ENCODE measurements at places on chromosomes 3 and 15.
A peak's percentile ranks its signal among the peaks of the same experiment; 100 is the strongest.

DNA sequence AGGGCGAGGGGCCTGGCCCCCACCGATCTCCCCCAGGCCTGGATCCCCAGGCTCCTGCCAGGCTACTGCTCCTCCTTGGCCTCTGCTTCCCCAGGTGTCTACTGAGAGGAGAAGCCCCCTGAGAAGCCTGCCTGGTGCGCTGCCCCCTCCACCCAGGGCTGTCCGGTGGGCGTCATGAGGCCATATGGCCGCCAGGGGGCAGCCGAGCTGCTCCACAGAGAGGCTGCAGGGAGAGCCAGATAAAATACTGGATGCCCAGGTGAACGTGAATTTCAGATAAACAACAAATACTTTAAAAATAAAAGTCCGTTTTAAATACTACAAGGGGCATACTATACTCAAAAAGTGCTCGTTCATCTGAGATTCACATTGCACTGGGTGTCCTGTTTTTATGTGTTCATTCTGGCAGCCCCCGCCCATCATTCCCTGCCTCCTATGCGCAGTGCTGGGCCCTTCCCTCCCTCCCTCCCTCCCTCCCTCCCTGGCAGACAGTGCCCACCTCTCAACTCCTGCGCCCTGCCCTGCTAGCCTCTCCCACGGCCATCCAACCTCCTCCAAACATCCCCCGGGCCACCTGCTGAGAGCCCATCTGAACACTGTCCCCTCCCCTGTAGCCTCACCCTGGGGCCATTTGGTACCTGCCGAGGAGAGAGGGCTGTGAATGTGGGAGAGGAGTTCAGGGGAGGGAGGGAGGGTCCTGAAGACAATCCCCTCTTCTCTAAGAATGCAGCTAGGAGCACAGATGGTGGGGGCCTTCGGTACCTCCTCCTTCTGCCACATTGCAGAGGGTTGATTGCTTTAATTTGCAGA, 29.6 kb downstream of the PSTPIP1 start:
- no peak for DNase-seq

- peak; percentile 2 for DNase-seq
Observed at GRCh38 chr3:901953-902778, 190.7 kb upstream of the CNTN6 start.

GRCh38 chr3:20023623-20024405, 11.8 kb upstream of the PP2D1 start:
- no peak for DNase-seq

DNA sequence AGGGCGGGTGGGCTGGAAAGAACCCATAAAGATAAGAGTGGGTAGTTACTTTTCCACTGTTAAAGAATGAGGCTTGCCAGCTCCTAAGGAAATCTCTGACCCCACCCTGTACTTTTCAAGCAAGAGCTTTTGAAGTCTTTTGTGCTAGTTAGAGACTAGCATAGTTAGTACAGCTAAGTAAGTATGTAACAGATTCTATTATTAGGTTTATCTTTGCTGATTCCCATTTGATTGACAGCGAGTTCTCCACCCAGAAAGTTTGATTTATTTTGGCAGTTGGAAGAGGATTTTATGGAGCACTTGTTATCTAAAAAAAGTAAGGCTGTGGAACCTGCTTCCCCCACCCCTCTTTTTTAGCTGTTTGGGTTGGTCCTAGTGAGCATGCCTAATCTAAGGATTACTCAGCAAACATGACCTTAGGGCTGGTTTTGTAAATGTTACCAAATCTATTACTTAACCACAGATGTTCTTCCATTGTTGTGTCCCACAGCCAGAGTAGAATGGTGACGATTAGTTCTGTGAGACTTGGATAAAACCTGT, 57.6 kb downstream of the FNDC3B start:
- peak; percentile 82 for DNase-seq

DNA sequence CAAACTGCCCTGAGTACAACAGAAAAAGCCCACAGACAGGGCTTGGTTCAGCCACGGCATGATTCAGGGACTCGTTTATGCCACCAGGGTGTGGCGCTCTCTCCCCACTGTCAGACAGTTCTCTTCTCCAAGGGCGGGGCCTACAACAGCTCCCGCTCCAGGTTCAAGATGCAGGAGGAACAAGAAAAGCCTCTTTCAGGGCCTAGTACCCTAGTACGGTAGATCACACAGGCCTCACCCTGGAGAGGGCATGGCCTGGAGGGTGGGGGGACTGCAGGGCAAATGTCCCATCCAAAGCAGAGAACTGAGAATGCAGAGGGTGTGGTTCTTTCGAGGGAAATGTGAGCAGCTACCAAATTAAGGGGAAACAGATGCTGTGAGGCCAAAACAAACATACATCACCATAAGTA, 12.0 kb downstream of the MESD start:
- peak; percentile 63 for DNase-seq

GRCh38 chr15:73867426-73867825, 5.9 kb upstream of the TBC1D21 start:
- no peak for DNase-seq

- DNase-seq, result no peak
Observed at GRCh38 chr15:95068701-95069521, 837.5 kb downstream of the MCTP2 start.

- DNase-seq, result no peak
Observed at GRCh38 chr15:72872066-72872845, 88.7 kb upstream of the ADPGK start.

DNA sequence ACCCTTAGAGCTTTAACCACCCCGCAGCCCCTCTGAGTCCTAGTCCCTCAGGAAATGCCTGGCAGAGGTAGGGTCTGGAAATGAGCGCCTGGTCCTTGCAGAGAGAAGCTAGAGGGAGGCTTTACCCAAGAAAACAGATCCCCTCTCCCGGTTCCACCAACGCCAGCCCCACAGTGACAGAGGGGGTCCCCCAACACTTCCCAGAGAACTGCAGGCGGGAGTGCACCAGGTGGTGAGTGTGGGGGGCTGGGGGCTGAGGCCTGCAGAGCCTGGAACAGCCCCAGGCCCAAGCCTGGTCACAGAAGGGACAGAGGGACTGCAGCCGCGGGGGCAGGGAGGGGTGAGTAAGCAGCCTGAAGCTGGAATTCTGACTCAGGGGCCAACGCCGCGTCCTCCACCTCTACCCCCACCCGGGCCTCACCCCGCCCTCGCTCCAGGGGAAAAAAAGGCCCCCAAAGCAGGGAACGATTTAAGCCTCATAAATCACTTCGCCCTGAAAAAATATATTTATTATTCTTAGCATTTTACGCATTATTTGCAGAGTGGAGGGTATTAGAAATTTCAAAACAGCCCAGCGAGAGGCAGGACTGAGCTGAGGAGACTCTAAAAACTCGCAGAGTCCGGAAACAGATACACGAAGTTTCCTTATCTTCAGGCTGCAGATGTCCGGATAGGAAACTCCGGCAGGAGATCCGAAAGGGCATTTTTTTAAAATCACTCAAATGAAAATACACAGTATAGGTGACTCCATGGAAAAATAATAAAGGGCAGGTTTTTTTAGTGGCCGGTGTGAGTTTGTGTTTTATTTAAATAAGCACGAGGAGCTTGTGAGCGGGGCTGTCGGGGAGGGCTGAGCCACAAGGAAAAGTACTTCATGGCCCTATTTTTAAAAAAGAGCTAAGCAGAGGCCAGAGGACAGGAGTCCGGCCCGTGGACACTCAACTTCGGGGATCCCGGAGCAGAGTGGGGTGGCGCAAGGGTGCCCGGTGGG, 10.0 kb downstream of the GATA2 start:
- peak; percentile 80 for DNase-seq

GRCh38 chr3:50533316-50533715, 29.9 kb upstream of the CACNA2D2 start:
- DNase-seq, result no peak

- no peak for DNase-seq
Observed at GRCh38 chr3:194757647-194758061, 72.0 kb downstream of the FAM43A start.

DNA sequence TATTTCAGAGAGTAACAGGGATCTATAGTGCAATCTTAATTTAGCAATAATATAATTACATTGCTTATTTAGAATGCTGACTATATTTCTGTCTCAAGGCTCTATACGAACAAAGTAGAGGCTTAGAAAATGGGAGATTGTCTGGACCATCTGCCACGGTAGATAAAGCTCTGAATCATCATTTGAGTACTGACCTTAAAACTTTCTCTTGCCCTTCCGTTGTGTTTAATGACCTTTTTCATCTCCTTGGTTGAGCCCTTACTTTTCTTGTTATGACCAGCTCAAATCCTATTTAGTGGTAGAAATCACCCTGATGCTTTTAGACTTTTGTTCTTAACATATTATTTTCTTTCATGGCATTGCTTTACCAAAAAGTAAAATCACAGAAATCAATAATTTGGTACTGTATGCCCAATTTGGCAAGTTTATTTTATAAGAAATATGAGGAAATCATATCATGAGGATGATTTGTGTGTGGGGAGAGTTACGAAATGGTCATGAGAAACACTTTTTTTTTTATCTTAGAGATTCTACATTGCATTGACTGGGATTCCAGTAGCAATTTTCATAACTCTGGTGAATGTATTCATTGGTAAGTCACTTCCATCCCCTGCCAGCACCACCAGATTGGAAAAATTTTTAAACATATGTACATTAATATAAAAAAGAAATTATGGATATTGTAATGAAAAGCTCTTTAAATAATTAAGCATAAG, 11.0 kb downstream of the NDUFB5 start:
- peak; percentile 56 for DNase-seq

- DNase-seq, result peak; percentile 45
Observed at GRCh38 chr3:149085828-149086231, 503 bp downstream of the HLTF start.

DNA sequence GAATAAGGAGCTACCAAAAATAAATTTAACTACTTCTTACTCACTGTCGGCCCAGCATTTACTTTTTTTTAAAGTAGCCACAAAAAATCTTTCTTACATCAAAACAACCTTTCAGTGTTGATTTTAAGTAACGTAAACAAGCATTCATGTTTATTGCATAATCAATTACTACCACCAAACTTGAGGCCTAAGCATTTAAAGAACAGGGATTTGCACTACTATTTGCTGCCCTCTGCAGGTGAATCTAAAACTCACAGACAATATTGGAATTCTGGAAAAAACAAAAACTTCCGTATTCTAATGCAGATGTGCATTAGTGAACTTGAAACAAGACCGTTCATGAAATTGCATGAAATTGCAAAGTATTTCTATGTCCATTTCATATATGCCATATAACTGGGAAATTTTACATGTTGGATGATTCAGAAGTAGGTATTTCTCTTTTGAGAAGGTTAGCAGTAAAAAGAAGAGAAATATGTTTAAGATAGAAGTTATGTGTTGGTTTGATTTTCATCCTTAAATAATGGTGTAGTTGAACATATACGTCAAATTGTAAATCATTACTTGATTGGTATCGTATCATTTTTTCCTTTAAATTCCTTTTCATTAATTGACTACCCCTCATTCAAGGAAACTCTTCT, 55.6 kb downstream of the CGGBP1 start:
- peak; percentile 43 for DNase-seq

GRCh38 chr3:139797724-139798343, 120.1 kb upstream of the NMNAT3 start:
- peak; percentile 41 for DNase-seq

DNA sequence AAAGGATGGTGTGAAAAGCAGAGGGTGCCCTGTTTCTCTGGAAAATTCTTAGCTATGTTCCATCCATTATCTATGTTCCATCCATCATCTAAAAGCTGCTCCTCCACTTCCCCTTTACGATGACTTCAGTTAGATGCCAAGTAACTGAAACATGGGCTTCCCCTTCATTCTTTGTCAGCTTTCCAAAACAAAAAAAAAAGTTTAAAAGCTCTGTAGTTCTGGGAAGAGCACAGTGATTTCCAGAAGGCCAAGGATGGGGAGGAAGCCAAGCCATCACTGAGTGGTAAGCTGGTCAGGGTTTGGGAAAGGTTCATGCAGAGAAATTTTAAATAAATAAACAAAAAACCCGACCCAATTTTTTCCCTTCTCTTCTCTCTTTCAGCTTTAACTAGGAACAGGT, 111.5 kb downstream of the CFAP44 start:
- DNase-seq, result no peak

DNA sequence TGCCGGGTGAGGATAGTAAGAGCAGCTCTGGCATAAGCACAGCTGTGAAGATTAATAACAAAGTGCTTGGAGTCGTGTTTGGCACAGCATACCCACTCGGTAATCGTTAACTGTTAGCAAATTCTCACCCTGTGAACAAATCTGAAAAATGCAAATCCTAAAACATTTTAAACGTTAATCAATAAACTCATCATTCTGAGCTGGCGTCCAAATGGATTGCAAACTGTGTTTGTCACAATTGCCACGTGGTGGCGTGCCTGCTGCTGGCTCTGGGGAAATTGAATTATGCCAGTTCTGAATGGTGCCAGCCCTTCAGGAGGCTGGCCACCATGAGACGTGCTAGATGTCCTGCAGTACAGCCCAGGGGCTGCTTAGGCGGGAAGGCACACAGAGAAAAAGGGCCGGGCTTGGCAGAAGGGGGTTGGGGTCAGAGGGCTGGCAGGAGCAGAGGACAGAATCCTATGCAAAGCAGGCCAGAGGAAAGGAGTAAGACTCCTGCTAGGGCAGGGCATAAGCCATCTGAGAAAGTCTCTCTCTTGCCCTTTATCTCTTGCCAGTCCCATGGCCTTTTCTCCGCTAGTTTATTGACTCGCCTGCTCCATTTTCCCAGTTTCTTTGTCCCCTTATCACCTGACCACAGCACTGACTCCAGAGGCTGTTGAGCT, 22.1 kb upstream of the POLG start:
- DNase-seq, result no peak

- no peak for DNase-seq
Observed at GRCh38 chr3:55369141-55369847, 117.8 kb downstream of the WNT5A start.

DNA sequence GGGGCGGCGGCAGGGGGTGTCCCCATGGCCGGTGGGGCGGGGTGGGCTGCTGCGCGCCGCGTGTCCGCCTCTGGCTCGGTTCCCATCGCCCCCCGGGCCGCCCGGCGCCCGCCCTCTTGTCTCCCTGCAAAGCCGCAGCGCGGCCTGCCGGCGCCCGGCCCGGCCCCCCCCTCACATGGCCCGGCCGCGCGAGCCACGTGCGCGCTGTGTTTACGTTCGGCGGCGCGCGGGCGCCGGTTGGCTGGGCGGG, 502 bp downstream of the NR1D2 start:
- no peak for DNase-seq

- no peak for DNase-seq
Observed at GRCh38 chr15:31830591-31830990, 199.7 kb upstream of the CHRNA7 start.

DNA sequence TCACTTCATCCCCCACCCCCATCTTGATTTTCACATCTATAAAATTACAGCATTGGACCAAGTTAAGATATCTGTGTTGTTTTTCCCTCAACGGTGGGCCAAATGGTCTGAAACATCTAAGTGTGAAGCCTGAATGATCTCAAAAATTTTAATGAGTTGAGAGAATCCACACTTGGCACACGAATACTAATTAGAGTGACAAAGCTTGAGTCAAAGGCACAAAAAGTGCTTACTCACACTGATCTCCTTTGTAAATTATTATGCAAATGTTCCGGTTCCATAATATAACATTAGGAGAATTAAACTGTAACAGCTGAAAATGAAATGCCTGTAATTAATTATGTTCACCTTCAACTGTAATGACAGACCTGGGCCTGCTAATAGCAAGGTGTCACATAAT, 33.6 kb downstream of the GPR176 start:
- no peak for DNase-seq

- peak; percentile 30 for DNase-seq
Observed at GRCh38 chr3:160641665-160642309, 35.2 kb upstream of the ARL14 start.

- no peak for DNase-seq
Observed at GRCh38 chr3:19455546-19455945, 307.2 kb downstream of the KCNH8 start.

- DNase-seq, result no peak
Observed at GRCh38 chr3:6172871-6173642, 687.9 kb upstream of the GRM7 start.

Data from iris pigment epithelial cell (primary cell).